Right kidney (tissue), 9 donors: ENCODE measurements at places on chromosomes 2 and 18.

GRCh38 chr2:13056259-13056843 is 339.6 kb downstream of the TRIB2 start:
- DNase-seq = no peak

DNA sequence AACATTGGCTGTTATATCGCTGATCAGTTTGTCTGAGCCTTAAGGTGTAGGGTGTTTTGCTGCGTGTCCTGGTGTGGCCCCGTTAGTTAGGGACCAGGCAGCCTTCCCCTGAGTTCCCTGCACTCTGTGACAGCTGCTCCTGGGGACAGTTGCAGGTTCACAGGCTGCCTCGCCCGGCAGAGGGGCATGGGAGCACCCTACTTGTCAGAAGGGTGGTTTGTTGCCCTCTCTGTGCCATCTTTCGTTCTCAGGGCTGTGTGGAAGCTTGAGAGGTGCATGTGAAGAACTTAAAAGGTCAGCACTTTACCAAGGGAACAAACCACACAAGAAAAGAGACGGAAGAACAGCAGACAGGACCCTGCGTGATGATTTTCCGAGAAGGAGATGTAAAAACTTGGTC is 159.6 kb downstream of the LDLRAD4 start:
- DNase-seq = no peak

DNA sequence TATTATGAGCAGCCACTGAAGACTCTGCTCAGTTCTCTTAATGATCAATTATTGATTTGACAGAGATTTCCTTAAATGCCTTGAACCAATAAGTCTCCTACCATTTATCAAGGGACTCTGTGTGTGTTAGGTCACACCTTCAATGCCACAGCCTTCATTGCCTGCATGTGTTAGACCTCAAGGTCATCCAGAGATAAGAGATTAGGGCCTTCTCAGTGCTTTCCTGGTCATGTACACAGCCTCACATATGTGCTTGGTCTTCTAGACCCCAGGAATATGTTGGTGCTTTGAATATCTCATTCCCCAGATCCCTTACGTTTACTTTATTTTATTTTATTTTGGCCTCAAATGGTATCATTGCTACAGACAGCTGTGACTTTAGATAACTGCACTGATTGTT is 93.0 kb upstream of the CTAGE1 start:
- no peak for DNase-seq

- no peak for DNase-seq
Measured at GRCh38 chr2:36373149-36373926, 17.8 kb downstream of the CRIM1 start.

- no peak for DNase-seq
Measured at GRCh38 chr18:63054901-63055584, 264.5 kb downstream of the BCL2 start.

GRCh38 chr2:223731503-223731902 is 105.9 kb downstream of the AP1S3 start:
- DNase-seq = no peak

DNA sequence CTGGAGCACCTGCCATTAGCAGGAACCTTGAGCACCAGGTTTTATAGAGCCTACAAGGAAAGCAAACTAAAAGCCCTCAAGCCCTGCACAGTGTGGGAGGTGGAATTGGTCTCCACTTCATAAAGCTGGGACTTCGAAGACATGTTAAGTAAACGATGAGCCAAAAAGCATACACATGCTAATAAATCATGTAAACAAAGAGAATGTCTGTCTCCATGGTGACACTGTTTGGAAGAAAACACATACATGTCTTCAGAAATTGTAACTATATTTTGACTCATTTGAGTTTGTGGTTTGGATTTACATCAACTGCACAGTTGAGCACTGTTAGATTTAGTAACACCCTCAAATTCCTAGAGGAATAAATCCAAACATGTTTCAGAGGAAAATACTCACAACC is 978.5 kb upstream of the LRRTM1 start:
- DNase-seq = no peak
